Stimulated activated CD4-positive, alpha-beta T cell treated with anti-CD3 and anti-CD28 coated beads, Interleukin-4, amount 100 ng/mL, for 48 hours (primary cell): ENCODE measurements at places on chromosomes 3 and 15.

- DNase-seq = no peak
Measured at GRCh38 chr15:40660686-40661085, 34.3 kb upstream of the RAD51 start.

DNA sequence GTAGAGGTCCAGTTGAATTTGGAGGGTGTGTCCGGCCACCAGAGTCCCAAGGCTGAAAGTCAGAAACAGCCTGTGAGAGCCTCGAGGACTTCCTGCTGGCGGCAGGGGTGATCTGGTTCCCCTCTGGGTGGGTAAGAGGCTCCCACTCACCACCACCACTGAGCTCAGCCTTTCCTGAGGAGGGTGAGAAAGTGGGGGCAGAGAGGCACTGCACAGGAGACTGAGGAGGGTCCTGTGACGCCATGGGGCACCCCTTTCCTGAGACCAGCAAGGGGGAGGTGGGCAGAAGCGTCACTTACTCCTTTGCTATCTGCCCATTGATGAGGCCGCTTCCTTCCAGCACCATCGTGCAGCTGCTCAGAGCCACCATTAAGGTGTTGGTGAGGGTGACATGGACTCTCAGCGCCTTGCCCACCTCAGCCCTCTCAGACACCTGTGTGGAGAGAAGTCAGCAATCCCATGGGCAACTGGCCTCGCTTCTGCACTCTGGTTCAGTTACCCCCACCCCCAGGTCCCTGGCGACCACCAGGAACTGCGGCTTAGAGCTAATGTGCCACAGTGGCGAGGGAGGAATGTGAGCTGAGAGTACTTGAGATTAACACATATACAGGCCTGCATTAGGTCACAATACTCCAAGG lies 10.0 kb upstream of the TGM5 start:
- no peak for DNase-seq

- peak; percentile 7 for DNase-seq
Measured at GRCh38 chr3:105700575-105700974, 168.2 kb downstream of the CBLB start.

- DNase-seq = no peak
Measured at GRCh38 chr3:124363476-124363875, 366.8 kb upstream of the UMPS start.

DNA sequence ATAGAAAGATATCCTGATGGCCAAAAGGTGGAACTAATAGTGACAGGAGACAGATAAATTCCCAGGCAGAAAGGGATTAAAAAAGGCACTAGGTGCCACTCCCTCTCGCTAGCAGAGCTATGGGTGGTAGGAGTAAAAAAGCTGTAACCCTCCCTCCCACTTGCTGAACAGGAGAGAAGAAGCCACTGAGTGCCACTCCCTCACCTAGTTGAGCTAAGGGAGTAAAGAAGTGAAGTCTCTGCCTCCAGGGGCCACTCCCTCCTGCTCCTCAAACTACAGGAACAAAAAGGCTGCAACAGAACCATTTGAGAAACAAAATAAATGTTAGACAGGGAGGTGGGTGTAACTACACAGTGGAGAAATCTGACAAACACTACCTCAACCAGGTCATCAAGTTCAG lies 276.2 kb upstream of the EPHA6 start:
- no peak for DNase-seq

DNA sequence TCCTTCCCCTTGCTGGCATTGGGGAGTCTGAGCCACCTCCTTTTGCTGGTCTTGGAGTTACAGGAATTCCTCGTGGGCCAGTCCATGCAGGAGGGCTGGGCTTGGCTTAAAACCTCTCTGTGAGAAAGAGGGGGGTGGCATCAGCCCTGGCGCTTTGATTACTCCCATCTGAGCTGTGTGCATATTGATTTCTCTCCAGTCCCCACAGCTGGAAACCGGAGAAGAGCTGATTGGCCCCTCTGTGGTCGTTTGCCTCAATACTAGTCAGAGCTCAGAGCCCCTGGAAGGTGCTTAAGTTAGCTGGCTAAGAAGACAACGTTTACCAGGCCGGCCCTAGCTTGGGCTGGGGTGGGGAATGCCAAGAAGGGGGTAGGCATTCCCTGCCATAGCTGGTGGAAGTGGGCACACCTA lies 4.0 kb upstream of the RASGRF1 start:
- DNase-seq = no peak

- no peak for DNase-seq
Measured at GRCh38 chr3:71430941-71431552, 152.5 kb downstream of the FOXP1 start.

DNA sequence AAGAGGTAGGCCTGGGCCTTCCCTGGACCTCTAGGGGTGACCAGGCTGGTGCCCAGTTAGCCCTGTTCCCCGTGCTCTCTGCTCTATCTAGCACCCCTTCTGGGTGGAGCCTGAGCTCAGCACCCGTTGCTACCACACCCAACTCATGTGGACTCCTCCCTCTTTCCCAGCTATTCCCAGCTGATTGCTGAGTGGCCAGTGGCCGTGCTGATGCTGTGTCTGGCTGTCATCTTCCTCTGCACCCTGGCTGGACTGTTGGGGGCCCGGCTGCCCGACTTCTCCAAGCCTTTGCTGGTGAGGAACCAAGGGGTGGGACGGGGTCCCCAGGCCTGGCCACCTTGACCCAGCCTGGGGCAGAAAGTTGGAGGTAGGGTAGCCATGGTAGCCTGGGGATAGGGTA lies 6.2 kb downstream of the DISP2 start:
- DNase-seq = no peak

GRCh38 chr15:68633231-68634121 lies 54.7 kb downstream of the CORO2B start:
- no peak for DNase-seq

GRCh38 chr15:90818251-90819210 lies 49.9 kb upstream of the FURIN start:
- DNase-seq = no peak
